ENCODE measurements at places on chromosomes 5 and 9. TPM values are rescaled to one million over a fixed set of nuclear protein-coding genes. Genes with fewer than 3 reads are reported as not detected.

TMEM174 gene
- total RNA-seq: not detected

- DNase-seq: no peak
Measured at GRCh38 chr5:37831821-37832534, 7.9 kb downstream of the GDNF start.

GRCh38 chr5:24855485-24855884 is 210.7 kb upstream of the CDH10 start:
- no peak for DNase-seq

GRCh38 chr5:179165421-179166170 is 105.4 kb downstream of the ZNF354C start:
- DNase-seq: no peak

DNA sequence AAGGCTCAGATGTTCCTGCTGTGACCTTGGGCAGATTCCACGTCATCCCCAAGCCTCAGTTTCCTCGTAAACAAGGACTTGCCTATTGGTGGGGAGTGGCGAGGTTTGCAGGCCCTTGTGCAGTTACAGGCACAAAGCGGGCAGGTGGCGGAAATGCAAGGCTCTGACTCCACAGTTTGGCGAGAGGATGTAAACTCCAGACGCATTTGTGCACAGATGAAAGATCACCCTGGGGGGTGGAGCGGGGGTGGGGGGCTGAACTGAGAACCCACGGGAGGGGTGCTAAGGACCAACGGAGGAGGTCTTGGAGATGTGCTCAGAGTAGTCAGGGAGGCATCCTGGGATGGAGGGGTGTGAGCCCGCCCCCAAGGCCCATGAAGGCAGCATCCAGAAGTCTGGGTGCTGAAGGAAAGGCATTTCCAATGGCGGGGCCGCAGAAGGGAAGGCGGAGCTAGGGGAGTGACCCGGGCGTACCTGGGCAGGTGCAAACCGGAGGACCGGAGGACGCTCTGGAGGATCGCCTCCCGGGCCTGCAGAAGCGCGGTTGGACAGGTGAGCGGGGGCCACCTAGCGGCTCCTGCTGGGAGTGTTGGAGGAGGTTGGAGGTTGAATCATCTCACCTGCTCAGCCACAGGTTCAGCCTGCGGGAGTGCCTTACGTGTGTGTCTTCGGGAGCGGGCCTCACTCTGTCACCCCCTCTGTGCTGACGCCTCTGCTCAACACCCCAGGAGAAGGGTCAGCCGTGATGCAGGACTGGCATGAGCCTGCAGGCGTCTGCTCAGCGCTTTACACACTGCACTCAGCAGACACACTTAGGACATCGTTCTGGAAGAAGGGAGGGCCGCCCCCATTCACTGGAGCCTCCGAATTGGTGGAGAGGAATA is 1.9 kb upstream of the FIBCD1 start:
- DNase-seq: peak; percentile 50

DNA sequence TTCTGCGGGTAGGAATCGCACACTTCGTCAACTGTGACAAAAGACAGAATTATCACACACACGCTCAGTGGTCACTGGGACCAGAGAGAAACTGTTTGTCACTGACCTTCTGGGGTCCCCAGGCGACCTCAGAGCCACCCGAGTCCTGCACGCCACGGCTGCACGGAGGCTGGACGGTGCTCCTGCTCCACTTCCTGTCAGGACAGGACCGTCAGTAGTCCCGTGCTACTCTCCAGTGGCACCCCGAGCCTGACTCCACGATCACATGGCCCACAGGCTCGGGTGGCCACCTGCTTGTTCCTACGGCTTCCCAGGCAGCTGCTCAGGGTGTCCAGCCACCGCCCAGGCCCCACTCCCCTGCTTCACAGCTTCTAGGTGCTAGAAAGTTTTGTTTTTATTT is 17.9 kb downstream of the MRNIP start:
- DNase-seq: no peak

Measured in NCI-H460 (cell line).